ENCODE measurements at places on chromosomes 12 and 14.

GRCh38 chr14:54396183-54396492 lies 669 bp upstream of the CDKN3 start:
- no peak for DNase-seq

DNA sequence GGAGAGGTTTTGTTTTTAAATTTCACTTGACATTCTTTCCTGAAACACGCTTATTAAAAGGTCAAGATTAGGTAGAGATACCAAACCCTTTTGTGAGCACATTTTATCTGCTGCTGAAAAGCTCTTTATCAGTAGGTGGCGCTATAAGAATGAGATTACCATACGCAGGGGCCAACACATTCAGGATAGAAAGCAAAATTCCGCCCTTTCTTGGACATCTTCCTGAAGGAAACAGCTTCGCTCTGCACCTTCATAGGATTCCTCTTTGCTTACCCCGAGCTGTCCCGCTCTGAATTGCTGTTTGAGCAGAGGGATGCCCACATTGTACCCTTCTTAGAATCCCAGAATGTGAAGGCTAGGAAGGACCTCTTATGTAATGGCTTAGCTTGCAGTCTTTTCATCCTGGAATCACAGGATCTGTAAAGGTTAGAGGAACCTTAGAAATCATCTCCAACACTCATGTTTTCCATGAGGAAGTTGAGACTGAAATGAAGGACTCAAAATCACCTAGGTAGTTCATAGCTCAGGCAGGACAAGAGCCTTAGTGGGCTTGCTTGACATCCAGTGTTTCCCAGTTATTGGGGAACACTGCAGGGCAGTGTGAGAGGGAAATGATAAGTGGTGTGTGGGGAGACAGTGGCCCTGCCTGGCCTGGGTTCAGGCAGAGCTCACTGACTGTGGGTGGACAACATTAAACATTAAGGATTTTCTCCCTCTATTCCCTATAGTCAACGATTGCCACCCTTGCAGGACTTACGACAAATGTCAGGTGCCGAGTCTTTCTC lies 38.7 kb upstream of the CRY1 start:
- no peak for DNase-seq

DNA sequence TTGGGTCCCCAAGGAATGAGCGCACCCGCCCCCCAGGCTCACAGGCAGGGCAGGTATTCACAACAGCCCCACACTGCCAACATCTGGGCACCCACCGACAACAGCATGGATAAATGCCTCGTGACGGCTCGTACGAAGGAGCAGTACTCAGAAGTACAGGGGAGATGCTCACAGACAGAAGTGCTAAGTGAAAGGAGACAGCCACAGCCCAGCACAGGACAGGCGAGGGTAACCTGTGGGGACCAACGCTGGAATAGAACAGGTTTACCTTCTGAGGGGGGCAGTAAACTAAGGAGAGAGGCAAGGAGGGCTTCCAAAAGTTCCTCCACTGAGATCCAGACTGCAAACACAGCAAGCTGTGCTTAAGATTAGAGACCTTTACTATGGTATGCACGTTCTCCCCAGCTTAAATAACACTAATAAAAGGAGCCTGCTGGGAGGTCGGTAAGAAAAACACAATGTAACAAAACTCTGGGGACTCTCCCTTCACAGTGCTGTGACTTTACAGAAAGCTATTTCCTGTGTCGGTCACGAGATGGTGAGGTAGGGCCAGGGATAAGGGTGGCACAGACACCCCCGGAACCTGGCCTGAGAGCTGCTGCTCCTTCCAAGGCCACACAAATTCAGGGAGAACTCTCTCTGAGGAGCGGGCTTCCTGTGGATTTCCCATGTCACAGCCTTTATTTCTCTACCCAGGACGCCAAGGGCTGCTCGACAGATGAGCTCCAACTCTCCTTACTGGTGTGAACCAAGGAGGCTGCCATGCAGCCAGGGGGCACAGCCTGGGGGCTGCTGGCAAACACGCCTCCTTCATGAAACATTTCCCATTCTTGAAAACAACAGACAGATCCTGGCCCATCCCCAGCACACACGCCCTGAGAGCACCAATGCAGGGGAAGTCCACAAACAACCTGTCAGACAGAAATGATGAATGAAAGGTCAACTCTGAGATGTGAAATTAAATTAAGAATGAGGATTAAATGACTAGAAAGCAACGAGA lies 26.3 kb downstream of the SLC15A4 start:
- no peak for DNase-seq

GRCh38 chr12:50786498-50787231 lies 22.8 kb downstream of the ATF1 start:
- DNase-seq: no peak

- DNase-seq: no peak
Measured at GRCh38 chr12:52244615-52244994, 11.6 kb downstream of the KRT7 start.

- DNase-seq: no peak
Measured at GRCh38 chr12:120684523-120684932, 2.4 kb upstream of the MLEC start.

- no peak for DNase-seq
Measured at GRCh38 chr12:104747955-104748354, 210.1 kb downstream of the SLC41A2 start.

DNA sequence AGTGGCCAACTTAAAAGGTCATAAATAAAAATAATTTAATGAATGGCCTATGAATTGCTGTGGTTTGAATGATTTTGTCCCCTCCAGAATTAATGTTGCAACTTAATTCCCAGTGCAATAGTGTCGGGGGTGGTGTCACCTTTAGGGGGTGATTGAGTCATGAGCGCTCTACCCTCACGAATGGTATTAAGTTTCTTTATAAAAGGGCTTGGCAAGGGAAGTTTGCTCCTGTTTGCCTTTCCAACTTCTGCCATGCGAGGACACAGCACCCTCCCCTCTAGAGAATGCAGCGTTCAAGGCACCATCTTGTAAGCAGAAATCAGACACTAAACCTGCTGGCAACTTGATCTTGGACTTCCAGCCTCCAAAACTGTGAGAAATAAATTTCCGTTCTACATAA lies 253.3 kb downstream of the ATXN7L3B start:
- DNase-seq: no peak

GRCh38 chr12:80512781-80513180 lies 68.7 kb downstream of the PTPRQ start:
- DNase-seq: no peak

- no peak for DNase-seq
Measured at GRCh38 chr12:109422251-109422650, 54.8 kb downstream of the KCTD10 start.

DNA sequence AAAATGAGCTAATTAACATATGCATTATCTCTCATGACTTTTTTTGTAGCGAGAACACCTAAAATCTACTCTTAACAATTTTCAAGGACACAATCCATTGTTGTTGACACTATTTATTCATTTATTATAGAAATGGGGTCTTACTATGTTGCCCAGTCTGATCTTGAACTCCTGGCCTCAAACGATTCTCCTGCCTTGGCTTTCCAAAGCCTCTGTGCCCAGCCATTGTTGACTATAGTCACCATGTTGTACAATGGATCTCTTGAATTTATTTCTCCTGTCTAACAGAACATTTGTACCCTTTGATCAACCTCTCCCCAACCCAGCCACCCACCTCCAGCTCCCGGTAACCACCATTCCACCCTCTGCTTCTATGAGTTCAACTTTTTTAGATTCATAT lies 41.2 kb downstream of the HCAR2 start:
- no peak for DNase-seq

GRCh38 chr12:127722611-127723010 lies 544.4 kb upstream of the TMEM132C start:
- no peak for DNase-seq

DNA sequence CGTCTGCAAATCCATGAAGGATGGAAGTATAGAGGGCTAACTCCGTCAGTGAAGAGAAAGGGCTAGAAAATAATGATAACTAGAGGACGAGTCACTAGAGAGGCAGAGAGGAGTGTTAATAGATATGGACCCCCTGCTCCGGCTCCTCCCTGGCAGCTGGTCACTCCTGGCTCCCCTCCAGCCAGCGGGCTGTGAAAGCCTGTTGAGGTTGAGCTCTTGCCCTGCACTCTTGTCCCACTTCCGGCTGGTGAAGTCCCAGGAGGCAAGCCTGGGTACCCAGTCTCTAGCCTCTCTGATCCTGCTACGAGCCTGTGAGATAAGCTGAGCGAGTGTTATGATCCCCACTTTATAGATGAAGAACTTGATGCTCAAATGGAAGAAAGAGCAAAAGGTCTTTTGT lies 90.3 kb downstream of the RFX4 start:
- no peak for DNase-seq

GRCh38 chr12:123900871-123901376 lies 71.7 kb downstream of the CCDC92 start:
- DNase-seq: no peak

DNA sequence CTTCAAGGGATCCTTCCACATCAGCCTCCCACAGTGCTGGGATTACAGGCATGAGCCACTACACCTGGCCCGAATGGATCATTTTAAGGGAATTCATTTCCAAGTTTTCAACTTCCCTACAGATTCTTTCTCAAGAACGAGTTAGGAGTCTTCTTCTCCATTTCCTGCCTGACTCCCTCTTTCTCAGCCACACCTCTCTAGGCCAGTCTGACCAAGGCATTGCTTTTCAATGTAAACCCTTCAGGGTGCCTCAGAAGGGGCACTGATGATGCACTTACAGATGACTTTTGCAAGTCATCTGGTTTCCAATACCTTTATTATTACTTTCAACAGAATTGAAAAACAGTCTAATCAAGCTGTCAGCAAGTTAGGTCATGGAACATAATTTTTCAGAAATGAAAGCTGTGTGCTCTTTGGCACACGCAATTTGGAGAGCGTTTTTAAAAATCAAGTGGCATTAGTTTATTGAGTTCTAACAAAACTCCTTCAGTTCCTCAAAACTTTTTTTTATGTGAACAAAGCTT lies 47.2 kb downstream of the SVOP start:
- DNase-seq: no peak

- DNase-seq: no peak
Measured at GRCh38 chr14:56092763-56093162, 25.4 kb upstream of the PELI2 start.

- no peak for DNase-seq
Measured at GRCh38 chr12:51907856-51908425, 637 bp downstream of the ACVRL1 start.

DNA sequence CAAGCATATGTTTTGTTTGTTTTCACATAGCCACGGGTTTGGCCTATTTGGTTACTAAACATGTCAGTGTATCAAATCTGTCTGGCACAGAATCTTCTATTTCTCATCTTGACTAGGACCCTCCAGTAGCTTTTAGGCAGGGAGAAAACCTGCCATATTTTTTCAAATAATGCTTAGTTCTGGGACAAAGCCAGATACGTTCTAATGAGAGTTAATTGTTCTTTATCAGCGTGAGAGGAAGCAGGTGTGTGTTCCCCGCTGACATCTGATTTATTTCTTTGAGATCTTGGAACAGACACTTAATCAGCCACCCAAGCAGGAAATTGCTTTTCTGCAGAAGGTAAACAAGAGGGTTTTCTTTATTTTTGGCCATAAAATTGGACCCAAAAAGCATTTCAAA lies 54.8 kb downstream of the GOLGA5 start:
- DNase-seq: no peak
